Sciatic nerve (tissue), 2 donors: ENCODE measurements at places on chromosomes 3 and 15.

- DNase-seq, result no peak
Observed at GRCh38 chr15:48802867-48803266, 8.0 kb downstream of the CEP152 start.

DNA sequence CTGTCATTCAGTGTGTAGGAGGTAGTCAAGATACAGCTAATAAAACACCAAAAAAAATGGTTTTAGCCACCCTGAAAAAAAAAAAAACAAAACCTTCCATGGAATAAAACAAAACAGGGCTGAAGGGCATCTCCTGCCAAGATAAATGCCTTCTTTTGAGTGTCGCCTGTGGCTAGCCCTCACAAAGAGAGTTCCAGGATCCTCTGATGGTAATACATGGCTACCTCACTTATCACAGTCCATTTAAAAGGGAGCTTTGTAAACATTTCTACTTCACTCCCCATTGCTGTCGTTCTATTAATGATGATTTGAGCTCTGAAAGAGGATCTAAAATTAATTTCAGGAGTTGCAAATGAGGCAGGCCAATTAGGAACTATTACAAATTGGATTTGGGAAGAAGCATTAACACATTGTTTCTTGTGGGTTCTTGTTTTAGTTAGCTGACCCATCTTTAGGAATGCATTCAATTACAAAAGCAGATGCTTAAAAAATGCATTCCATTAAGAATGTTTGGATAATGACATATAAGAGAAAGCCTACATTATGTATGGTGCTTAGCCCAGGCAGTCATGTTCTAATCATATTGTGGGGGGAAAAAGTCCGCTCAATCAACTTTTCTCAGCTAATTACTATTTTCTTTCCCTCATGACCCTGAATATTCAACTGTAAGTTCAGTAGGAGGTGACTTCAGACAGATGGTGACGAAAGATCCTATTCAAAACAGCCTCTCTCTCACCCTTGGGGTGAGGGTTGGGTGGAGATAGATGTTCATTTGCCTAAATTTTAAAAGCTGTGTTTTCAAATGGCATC lies 255.1 kb upstream of the WNT5A start:
- no peak for DNase-seq

DNA sequence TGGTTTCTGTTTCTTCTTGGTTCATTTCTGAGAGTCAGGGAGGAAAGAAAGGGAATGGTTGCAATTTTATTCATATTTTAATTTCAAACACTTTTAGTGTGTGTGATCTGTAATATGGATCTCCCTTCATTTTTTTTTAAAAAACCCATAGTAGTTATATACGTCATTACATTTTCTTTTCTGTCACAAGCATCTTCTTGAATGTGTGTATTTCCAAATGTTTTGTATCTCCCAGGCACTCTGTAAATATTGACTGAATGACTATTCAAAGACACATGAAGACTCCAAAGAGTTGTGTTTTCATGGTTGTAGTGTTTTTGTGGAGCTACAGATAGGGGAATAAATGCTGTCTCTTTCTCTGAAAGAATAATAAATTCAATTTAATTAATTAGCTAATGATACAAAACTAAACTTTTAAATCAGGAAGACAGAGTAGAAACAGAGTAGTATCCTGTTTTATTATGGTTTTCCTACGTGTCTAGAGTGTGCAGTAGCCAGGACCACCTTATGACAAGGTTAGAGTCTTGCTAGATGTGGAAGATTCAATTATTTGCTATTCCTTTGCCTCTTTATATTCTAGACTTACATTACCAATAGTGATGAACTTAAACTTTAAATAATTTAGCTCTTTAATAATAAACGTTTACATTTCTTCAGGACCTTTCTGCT lies 35.5 kb downstream of the NECTIN3 start:
- no peak for DNase-seq

- no peak for DNase-seq
Observed at GRCh38 chr3:181998828-181999227, 287.1 kb downstream of the SOX2 start.

GRCh38 chr3:11724615-11725339 lies 81.1 kb upstream of the VGLL4 start:
- no peak for DNase-seq

DNA sequence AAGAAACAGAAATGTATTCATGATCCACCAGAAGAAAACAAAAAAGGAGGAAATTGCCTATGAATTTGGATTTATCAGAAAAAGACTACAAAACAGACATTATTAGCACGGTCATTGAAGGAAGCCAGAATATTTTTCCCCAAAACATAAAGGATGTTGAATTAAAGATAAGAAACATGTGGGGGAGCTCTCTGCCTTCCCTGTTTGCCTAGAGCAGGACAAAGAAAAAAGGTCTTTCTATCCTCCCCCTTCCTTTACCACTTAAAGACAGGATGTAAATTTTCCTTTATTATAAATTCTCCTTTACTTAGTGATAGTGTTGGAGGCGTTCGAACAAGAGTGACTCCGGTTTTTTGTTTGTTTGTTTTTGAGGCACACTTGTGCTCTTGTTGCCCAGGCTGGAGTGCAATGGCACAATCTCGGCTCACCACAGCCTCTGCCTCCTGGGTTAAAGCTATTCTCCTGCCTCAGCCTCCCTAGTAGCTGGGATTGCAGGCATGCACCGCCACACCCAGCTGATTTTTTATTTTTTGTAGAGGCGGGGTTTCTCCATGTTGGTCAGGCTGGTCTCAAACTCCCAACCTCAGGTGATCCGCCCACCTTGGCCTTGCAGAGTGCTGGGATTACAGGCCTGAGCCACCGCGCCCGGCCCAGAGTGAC lies 14.9 kb upstream of the RPN1 start:
- DNase-seq, result no peak

DNA sequence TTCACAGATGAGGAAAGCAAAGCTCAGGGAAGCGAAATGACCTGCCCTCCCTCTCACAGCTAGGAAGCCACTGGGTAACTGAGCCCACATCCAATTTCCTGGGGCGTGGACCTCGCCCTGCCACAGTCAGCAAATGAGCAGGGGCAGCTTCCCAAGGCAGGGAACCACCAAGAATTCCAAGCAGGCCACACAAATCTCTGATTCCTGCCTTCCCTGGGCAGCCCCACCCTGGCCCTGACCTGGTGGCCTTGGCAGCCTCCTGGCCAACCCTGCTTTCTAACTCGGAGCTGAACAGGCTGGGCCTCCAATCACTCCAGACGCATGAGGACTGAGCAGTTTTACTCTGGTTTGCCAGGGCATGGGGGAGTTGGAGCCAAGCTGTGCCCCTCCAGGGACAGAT lies 203.7 kb upstream of the TLE3 start:
- DNase-seq, result no peak

DNA sequence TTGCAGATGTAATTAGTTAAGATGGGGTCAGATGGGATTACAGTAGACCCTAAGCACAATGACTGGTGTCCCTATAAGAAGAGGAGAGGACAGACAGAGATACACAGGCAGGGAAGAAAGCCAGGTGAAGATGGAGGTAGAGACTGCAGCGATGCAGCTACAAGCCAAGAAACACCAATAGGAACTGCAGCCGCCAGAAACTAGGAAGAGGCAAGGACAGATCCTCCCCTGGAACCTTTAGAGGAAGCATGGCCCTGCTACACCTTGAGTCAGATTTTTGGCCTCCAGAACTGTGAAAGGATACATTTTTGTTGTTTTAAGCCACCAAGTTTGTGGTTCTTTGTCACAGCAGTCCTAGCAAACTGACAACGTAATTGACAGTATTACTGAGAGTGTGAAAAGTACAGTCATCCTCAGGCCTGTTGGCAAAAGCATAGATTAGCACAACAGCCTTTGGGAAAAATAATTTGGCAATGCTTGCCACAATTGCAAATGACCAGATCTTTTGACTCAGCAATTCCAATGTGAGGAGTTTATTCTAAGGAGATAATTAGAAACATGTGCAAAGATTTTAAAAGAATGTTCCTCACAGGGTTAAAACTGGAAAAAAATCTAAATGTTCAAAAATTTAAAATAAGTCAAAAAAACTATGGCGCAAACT lies 82.6 kb upstream of the TJP1 start:
- DNase-seq, result no peak

GRCh38 chr15:77674327-77674726 lies 41.6 kb upstream of the LINGO1 start:
- DNase-seq, result no peak

GRCh38 chr15:64597477-64597822 lies 137.1 kb downstream of the ZNF609 start:
- no peak for DNase-seq

DNA sequence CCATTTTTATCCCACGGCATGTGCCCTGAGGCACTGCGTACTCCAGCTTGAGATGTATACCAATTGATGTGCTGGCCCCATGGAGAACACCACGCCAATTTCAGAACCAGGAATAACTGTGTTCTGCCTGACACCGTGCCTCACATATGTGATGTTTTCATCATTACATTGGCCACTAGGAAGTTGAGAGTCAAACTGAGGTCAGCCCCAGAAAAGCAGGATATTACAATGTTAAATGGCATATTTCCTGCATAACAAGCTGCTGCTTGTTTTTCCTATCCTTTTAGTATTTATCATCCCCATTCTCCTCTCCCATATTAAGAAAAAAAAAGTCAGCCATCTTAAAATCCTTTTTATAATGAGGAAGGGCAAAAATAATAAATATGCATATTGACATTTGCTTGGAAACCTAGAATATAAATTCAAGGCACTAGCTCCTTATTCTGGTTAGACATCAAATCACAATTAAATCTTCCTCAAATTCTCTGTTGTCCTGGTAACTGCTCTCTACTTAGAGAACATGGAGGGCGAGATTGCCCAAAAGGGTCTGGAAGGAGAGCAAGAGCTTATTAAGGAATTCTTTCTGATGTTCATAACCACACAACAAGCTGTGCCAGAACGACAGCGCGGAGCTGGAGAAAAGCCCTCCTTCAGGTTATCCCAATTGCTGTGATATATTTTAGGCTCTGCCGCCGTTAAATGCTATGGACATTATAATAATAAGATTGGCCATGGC lies 112.6 kb downstream of the UACA start:
- DNase-seq, result no peak

GRCh38 chr3:36730966-36731365 lies 33.4 kb downstream of the DCLK3 start:
- DNase-seq, result no peak

DNA sequence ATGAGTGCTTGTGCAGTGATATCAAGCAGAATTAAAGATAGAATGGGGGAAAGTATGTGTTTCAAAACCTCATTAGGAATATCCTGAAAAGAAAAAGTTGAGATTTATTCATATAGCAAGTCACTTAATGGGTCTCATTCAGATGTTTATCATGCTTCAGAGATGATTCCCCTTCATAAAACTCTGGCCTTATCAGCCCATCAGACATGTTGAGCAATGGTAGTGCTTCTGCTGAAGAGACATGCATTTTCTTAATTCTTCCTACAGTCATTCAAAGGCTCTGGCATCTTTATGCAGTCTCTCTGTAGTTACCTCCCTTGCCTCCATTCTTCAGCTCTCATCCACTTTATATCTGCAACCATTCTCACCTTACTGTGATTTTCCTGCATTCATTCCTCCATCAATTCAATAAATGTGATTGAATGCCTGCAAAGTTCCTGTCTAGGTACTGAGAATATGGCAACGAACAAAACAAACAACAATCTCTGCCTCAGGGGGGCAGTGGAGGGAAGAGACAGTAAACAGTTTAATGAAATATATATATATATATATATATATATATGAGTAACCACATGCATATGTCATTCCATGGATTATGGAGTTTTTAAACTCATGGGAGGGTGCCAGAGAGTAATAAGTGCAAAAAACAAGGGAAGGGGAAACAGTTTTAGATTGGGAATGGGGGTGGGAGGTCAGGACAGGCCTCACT lies 138.5 kb downstream of the NECTIN3 start:
- DNase-seq, result no peak

GRCh38 chr3:114307832-114308231 lies 14.0 kb downstream of the TIGIT start:
- DNase-seq, result no peak

DNA sequence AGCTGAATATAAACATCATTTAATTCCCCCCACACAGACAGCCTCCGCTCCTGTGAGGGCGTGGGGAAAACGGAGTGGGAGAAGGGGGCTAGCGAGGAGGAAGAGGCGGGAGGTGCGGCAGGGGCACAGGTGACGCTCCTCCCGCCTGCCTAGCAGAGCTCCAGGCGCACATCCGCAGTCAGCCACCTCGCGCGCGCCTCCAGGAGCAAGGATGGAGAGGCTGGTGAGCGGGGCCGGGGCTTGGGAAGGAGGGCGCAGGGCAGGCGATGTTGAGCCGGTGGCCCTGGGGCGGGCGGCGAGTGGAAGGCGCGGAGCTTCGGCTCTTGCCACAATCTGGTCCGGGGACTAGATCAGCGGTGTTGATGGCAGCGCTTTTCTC lies at the start of gene CD200:
Gene CD200, plus strand, starts transcription at position 155 of the 379 bp plus-strand sequence. Its CDS starts 57 bp downstream, at position 212.
- peak; percentile 82 for DNase-seq

DNA sequence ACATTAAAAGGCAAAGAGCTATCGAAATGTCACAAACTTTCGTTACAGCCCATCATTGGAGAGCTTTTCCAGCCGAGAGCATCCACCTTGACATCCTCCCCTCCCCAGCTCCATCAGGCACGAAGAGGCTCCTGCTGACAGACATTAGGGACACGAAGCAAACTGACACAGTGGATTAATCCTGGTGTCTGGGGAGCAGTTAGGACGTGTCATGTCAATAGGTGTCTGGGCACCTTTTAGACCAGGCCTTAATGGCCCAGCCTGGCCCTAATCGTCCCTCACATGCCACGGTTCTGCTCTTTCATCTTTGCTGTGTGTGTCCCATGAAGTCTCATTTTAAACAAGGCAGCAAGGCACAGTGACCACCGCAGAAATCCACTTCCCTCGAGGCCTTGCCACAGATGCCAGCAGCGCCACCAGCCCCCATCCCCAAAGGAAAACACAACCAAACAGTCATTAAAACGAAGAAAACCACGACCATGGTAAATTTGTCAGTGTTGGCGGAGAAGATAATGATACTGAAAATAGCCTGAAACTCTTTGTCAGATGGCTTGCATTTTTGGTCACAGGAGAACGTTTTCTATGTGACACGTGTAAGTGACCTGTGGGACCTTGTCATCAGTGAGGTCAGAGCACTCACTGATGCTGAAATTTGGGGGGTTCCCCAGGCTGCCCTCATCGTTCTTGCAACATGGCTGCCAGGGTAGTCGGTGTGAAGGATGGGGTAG lies 16.3 kb upstream of the PCSK6 start:
- DNase-seq, result no peak

- DNase-seq, result no peak
Observed at GRCh38 chr3:48038971-48039481, 22.8 kb upstream of the MAP4 start.

DNA sequence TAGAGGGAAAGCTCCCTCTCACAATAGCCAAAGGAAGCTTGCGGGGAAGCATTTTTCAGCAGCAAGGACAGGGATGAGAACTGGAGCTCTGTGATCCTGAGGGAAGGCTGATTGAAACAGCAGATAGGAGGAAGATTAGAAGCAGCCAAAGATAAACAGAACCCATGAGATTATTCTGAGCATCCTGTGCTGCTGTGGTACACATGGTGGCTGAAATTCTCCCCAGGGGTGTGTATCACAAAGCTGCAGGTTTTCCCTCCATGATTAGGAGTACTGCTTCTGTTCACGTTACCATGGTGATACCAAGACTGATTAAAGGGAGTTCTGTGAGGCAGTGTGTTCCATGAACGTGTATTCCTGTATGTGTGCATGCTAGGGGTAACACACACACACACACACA lies 30.3 kb upstream of the PSMD6 start:
- no peak for DNase-seq
